ENCODE measurements at places on chromosomes 2 and 18.
A peak's percentile ranks its signal among the peaks of the same experiment; 100 is the strongest.

- DNase-seq = no peak
- H3K27ac ChIP-seq = no peak overlapping the region
- H3K36me3 ChIP-seq = no peaks in the 10 kb centered on the region
- H3K27me3 ChIP-seq = peaks cover 7% of the 10 kb centered on the region
- H3K4me3 ChIP-seq = no peak overlapping the region
Observed at GRCh38 chr2:4101936-4102335, 398.6 kb downstream of the DCDC2C start.

GRCh38 chr2:66724241-66724640, 289.3 kb downstream of the MEIS1 start:
- no peaks in the 10 kb centered on the region for H3K27me3 ChIP-seq
- H3K4me1 ChIP-seq = peaks cover 21% of the 10 kb centered on the region
- no peaks in the 10 kb centered on the region for H3K36me3 ChIP-seq
- DNase-seq = no peak

DNA sequence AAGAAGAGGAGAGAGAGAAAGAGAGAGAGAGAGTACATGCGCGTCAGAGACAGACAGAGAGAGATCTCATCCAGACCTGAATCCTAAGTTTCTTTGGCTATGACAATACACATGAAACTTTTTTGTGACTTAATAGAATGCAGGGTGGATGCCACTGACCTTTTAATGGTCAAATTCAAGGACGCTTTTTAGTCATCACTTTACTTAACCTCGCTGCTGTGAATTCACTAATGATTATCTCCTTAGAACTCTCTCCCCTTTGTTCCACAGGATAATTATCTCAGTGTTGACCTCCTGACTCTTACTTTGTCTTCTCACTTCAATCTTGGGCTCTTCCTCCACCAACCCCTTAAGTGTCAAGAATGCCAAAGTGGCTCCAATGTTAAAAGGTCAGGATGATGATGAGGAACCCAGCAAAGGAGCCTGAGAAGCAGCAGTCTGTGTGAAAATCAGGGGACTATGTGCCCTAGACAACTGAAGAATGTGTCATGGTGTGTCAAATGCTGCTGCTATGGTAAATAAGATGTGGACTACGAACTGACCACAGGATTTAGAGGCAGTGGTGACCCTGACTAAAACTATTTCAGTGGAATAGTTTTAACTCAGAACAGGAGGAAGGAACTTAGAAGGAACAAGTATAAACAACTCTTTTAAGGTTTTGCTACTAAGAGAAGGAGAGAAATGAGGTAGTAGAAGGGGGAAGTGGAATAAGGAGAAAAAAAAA, 382.1 kb downstream of the ZEB2 start:
- no peak overlapping the region for H3K4me3 ChIP-seq
- peaks cover 16% of the 10 kb centered on the region for H3K4me1 ChIP-seq
- no peak for DNase-seq

GRCh38 chr18:50665519-50665918, 105.6 kb downstream of the MAPK4 start:
- DNase-seq = no peak

GRCh38 chr2:43453179-43454170, 142.4 kb downstream of the THADA start:
- peaks cover 17% of the 10 kb centered on the region for H3K36me3 ChIP-seq
- peaks cover 46% of the 10 kb centered on the region for H3K4me1 ChIP-seq
- peak overlapping the region; percentile 66 for H3K27ac ChIP-seq
- no peak for DNase-seq

All from mesothelial cell of epicardium (in vitro differentiated cells).